AG04450 (cell line): ENCODE measurements at places on chromosomes 3 and 15.

GRCh38 chr15:56524915-56525314, 60.0 kb upstream of the MNS1 start:
- DNase-seq = peak; percentile 20

DNA sequence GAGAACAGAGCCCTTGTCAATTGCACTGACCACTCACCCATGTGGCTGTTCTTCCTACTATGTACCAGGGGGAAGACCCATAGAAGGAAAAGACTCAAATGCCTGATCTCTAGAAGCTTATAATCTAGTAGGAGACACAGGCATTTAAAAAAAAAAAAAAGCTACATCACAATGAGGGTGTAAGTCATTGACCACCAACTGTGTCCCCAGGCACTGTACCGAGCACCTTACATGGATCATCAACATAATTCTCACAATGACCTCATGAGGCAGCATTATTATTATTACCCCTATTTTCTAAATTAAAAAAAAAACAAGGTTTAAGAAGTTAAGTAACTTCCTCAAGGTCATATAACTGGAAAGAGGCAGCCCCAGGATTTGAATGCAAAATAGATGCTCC, 247.4 kb downstream of the SHOX2 start:
- DNase-seq = no peak

DNA sequence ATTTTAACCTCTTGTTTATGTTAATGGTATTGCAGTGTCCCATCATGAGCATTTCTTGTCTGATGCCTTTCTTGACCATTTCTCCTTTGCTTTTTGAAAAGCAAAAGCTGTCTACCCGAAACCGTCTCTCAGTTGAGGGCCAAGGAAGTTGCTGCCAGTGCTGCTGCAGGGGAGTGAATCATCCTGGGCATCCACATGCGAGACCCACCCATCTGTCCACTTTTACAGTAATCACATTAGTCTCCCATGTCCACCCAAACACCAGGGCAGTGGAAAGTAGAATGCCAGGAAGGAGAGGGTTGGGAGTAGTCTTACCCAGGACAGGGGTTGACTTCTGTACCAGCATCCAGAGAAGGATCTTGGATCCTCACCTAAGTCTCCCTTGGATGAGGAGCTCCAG, 48.6 kb upstream of the TEX264 start:
- DNase-seq = no peak

- DNase-seq = no peak
Observed at GRCh38 chr15:63238796-63239195, 38.6 kb upstream of the APH1B start.

GRCh38 chr3:151555523-151555922, 94.7 kb upstream of the IGSF10 start:
- no peak for DNase-seq

DNA sequence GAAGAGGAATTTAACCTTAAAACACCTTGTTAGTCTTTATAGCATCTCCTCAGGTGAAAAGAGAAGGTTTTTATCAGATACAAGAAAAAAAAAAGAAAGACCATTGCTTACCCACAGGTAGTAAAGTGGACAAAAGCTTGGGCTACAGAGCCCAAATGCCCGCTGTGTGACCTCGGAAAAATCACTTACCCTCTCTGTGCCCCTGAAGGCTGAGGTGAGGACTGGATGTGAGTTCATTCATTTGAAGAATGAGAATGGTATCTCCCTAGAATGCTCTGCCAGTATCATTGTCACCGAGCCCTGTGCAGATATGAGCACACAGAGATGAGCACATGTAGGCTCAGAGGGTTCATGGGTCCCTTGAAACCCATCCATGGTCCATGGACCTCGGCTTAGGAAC, 17.6 kb upstream of the FAM240A start:
- no peak for DNase-seq

- no peak for DNase-seq
Observed at GRCh38 chr3:125511420-125512118, 8.4 kb downstream of the SNX4 start.

DNA sequence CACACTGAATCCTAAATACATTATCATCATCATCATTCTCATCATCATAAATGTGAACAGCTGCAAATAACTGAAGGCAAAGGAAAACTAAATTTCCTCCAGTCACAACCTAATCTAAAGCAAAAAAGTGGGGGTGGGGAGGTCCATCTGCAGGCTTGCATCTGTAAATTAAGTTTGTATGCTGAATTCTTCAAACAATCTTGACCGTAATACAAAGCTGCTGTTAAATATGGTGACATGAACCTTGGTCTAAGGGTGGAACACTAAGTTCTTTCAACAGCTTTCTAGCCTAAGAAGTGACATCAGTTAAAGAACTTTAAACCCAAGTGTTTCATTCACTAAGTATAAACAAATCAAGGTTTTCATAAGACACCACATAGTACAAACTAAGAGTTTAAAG, 4.3 kb downstream of the LRRFIP2 start:
- no peak for DNase-seq

DNA sequence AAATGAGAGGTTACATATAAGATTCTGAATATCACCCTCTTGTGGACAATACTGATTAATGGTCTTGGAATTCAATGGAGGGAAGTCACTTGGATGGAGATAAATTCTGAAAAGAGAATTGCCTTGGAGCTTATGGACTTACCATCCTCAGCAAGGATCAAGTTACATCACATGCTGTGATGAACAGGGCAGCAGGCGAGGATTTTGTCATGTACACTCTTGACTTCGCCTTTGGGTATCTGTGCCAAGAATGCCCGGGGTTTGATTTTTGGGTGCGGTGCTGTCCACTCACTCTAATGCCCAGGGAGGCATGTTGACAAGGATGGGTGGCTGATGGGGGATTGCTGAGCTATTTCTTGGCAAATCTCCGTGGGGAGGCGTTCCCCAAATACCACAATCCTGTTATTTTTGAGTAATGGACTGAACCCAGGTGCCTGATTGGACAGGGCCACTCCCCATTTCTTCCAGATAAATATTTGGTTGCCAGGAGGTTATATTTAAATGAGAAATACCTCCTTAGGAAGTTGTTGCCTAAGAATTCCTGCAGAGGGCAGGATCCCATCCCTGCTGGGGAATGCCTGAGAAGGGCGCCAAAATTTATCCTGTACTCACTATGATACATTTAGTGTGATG, 96.3 kb downstream of the TPRG1 start:
- DNase-seq = no peak

DNA sequence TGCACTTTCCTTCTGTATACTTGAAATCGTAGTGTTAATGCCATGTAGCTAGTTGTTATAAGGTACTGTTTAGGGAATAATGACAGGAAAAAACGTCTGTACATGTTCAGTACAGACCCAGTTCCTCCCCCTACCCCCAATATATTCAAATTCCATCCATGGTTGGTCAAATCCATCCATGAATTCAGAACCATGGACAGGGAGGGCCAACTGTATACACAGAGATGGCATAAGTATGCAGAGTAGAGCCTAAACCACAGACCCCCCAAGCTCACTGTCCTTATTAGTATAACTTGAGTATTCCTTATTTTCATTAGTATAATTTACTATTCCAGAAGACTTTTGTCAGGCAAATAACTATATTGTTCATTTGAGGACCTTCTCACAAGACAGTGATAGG, 51.2 kb upstream of the ADAMTS17 start:
- DNase-seq = no peak

DNA sequence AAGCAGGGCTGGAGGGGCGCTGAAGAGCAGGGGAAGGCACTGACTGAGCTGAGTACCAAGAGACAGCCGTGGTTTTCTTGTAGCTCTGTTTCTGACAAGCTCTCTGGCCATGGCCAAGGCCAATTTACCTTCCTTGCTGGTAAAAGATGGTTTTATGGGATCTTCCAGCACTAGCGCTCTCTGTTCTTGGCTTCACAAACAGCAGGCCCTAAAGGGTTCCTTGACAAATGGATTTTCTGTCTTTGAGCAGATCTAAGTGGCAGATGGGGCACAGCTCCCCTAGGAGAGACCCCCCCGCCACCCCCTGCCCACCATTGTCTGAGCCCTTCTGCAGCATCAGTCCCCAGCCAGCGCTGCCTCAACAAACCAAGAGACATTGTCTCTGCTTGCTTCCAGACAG, 66.6 kb downstream of the GAP43 start:
- no peak for DNase-seq

DNA sequence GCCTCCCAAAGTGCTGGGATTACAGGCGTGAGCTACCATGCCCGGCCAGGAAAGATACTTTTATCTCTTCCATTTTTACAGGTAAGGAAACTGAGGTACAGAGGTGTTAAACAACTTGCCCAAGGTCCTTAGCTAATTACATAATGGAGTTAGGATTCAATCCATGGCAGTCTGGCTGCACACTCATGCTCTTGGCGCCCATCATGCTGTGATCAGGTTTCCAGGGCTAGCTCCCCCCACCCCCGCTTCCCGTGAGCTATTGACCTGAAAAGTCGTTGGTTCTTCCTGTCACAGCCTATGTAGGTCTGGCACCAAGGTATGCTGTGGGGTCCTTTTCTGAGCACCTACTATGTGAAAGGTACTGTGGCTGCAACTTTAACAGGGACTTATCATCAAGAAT, 55.9 kb upstream of the LARS2 start:
- no peak for DNase-seq

DNA sequence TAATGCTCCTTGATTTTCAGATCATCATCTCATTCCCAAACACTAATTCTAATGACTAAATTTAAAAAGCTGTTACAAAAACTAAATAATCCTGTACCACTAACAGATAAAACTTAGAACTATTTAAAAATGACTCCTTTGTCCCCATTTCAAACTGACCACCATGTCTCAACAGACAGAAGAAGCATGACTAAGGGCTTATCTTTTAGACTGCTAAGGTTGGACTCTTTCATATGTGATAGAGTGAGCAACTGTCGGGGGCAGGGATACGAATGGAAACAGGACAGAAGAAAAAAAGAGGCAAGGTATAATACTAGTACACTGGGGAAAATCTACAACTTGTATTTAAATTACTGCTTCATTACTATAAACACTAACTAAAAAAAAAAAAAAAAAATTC, 23.3 kb downstream of the SNX4 start:
- no peak for DNase-seq

DNA sequence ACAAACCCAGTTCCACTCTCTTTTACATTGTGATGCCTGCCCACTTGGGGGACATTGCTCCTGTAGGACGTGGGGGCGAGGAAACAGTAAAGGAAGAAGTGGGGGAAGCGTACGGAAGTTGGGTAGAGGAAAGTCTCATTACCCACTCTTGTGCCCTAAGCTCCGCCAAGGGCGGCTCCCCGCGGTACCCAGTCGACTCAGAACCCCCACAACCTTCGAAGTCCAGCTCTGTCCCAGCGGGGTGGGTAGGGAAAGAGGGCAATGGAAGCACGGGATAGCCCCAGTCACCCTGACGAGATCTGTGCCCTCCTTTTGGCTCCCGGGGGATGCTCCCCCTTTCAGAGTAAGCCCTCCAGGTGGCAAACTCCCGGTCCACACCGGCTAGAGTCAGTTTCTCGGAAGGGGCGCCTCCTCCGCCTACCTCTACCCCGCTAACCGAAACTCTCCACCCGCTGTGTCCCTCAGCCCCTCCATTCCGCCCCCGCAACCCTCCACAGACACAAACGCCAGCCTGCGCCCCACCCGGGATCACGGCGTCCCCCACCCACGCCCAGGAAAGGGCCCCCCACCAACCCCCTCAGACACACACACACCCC, 527 bp downstream of the CSNK1G1 start:
- no peak for DNase-seq

GRCh38 chr3:113428581-113428980, 12.7 kb downstream of the CFAP44 start:
- DNase-seq = no peak

DNA sequence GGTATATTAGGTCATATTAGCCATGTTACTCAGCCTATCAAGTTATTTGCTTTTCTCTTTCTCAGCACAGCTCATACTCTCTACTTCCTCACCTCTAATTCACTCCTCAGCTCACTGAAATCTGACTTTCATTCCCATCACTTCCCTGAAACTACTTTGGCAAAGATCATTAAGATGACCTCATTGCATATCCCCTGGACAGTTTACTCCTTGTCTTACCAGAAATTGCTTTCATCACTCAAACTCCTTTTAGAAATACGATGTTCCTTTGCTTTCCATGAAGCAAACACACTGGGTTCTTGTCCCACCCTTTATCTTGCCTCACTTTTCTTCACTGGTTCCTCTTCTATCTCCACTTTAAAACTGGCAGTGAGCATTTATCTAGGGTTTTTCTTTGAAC, 354.4 kb downstream of the TUSC7 start:
- DNase-seq = peak; percentile 15

DNA sequence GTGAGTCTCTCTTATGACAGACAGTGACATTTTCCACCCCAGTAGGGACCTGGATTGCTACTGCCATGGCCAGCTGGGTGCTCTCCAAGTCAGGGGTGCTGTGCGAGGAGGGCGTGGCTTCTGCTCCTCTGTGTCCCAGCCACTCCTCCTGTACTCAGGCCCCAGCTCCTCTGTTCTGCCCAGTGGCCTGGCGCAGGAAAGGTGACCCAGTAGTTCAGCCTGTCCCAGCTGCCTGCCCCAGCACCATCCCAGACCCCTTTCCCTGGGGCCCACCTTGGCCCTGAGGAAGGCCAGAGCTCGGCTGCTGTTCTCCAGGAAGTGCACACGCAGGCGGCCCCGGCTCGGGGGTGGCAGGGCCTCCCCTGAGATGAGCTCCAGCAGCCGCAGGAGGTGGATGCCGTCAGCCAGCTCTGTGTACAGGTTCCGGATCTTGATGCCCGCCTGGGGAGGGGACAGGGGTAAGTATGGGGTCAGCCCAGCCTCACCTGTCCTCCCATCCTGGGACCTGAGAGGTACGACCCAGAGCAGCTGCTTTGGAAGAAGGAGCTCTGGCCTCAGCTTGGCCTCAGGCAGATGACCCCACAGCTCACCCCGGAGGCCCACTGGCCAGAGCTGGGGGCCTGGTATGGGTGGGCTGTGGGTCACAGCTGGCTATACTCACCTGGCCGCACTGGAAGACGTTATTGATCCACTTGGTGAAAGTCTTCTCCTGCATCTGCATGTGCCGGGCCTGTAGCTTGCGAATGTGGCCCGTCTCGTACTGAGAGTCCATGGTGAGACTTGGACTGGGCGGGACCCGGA, 1.0 kb downstream of the SPTBN5 start:
- DNase-seq = no peak

GRCh38 chr15:57545995-57546394, 45.7 kb upstream of the MYZAP start:
- DNase-seq = no peak

DNA sequence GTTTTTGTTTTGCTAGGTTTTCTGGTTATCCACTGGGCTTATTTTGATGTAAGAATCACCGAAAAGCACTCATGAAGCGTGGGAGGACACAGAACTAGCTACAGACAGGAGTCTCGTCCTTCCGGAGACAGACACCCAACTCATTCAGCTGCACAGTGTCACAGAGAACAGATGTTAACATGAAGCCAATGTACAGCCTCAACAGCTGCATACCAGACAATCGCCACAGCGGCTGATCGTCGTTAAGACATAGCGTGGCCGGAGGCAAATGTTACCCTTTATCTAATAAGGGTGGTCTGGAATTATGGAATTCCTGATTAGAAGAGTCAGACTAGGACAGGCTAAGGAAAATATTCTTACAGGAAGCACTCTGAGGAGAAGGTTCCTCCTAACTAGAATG, 1.1 kb upstream of the PYGO1 start:
- DNase-seq = no peak
